Head of caudate nucleus (tissue), 42 donors: ENCODE measurements at places on chromosomes 11 and 22.

DNA sequence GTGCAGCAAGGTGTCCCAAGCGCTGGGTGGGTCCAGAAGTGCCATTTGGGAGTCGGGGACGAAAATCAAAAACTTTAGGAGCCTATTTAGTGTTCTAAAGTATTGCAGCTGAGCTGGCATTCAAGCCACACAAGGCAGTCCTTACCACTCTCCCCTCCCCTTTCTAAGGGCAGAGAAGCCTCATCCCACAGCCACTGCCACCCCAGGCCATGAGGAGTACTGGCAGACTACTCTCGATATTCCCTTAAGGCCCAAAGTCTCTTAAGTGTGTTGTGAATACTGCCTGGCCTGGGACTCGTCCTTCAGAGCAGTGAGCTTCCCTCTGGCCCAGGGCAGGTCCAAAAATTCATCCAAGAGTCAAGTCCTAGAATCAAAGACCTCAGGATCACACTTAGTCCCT, 7.8 kb downstream of the FANCF start:
- DNase-seq: no peak

DNA sequence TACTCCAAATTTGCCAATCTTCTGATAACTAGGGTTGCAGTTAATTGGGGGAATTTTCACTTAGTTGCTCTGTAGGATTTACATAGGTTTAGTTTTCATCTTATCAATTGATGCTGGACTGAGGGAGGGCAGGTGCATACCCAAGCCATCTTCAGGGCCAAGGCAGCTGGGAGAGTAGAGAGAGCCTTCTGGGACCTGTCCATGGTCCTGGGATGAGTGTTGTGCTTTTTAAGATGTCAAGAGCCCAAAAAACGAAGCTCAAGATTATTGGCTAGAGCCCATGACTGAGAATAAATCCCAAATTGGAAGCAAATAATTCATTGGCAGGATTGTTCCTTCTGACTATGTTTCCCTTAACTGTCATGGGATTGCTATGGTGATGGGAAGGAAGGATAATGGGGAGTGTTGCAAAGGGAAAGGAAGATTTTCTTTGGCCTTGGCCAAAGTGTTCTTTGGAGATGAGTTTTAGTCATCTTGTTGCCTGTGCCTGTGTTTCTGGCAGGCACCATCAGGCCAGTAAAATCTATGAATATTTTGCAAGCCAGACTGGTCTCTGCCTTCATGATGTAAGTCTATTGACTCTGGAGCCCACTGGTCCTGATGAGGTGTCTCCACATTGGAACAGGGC, 4.5 kb downstream of the SLC22A6 start:
- no peak for DNase-seq

- no peak for DNase-seq
These were observed 421.8 kb downstream of the ETS1 start for GRCh38 chr11:128165572-128165971.

DNA sequence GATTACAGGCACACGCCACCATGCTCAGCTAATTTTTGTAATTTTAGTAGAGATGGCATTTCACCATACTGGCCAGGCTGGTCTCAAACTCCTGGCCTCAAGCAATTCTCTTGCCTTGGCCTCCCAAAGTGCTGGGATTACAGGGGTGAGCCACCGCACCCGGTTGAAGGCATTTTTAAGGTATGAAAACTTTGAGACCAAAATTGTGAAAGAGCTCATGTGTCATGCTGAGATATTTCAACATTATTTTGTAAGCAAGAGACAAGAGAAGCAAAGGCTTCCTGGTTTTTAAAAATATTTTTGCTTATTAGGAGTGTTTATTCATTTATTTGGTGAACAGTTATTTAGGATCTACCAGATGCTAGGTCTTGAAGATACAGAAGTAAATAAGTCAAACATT, 6.8 kb downstream of the NHERF4 start:
- no peak for DNase-seq

DNA sequence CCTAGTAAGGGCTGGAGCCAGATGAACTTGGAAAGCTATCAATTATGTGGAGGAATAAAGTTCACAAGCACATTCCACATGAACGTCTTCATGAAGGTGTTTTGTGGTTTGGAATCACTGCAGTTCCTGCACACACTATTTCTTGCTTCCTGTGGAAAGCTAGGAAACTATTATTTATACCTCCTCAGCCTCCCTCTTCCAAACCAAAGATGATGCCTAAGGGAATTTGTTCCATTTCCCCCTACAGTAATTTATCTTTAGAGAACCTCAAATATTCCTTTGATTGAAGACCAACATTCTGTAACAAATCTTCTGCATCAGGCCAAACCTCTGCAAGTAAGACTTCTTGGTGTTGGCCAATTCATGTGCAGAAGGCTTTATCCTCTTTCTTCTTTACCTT, 115.8 kb upstream of the ARHGAP20 start:
- no peak for DNase-seq

- peak; percentile 32 for DNase-seq
These were observed 10.9 kb downstream of the TNNT3 start for GRCh38 chr11:1930462-1930830.

DNA sequence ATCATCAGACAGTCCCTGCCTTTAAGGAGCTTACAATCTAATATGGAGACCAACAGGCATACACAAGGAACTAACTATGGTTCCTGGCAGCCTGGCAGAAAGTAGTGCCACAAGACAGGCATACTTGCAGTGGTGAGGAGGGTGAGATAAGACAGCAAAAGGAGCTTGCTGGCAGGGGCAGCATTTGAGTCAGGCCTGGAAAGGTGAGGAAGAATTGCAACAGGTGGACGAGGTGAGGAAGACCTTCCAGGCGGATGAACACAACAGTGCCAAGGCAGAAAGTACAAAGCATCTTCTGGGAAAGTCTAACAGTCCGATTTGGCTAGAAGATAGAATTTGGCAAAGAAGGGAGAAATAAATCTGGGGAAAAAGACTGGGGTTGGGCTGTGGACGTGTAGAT, 4.3 kb downstream of the DNAL4 start:
- no peak for DNase-seq

- no peak for DNase-seq
These were observed 734 bp downstream of the C11orf58 start for GRCh38 chr11:16738947-16739815.

- DNase-seq: no peak
These were observed at the start of gene SLCO2B1 for GRCh38 chr11:75150879-75151278. SLCO2B1 (plus strand) TSS chr11:75151107; CDS start chr11:75151382, 275 bp downstream.

DNA sequence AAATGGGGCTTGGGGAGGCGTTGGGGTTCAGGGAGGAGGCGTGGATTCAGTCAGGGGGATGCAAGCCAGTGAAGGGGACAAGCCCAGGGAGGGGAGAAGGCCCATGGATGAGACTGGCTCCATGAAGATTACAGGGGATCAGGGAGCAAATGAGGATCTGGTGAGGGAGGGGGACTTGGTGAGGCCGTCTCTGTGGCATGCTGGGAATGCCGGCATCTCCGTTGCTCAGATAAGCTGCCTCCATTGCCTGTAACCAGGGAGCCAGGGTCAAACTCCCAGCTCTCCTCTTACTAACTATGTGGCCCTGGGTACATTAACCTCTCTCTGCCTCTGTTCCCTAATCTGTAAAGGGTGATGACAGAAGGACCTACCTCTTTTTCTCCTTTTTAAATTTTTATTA, 38.7 kb downstream of the TPBGL start:
- no peak for DNase-seq

DNA sequence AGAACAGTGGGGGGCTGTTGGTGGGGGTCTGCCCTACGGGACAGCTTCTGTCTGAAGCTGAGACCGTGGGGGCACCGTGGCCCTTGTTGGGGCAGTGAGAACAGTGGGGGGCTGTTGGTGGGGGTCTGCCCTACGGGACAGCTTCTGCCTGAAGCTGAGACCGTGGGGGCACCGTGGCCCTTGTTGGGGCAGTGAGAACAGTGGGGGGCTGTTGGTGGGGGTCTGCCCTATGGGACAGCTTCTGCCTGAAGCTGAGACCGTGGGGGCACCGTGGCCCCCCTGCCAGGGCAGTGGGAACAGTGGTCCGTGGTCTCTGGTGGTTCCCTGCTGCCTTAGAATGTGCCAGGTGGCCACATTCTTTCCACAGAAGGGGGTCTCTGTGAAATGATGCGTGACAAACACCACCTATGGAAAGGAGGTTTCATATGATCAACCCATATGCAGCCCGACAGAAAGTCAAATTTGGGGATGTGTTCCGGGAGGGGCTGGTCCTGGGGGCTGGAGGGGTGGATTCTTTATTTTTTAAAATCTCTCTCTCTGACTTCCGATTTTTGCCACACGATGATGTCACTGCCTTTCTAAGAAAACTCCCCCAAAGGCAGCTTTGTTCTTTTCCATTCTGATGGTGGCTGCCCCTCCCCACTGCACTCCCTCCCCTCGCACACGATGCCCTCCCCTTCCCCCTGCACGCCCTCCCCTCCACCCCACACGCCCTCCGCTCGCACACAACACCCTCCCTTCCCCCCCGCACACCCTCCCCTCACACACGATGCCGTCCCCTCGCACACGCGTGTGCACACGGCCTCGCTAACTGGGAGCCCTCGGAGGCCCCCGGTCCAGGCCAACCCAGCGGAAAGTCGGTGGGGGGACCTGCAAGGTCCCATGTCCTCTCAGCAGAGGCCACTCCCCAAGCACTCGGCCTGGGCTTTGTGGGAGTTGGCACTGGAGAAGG, 1186.5 kb downstream of the BRD1 start:
- DNase-seq: no peak

DNA sequence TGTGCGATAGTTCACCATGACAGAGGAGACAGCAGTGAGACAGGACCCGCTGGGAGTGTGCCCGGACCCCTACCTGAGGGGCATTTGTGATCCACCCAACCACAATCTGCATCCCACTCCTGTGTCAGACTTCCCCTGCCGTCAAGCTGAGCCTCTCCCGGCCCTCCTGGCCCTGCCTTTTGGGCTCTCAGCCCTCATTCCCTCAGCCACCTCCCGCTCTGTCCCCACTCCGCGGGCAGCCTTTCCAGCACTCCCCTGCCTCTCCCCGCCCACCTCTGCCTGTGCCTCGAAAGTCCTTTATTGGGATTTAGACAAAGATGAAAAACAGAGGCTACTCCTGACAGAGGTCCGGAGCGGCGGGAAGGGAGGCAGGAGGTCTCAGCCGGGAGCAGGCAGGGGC, 4.2 kb downstream of the NFAM1 start:
- DNase-seq: no peak

DNA sequence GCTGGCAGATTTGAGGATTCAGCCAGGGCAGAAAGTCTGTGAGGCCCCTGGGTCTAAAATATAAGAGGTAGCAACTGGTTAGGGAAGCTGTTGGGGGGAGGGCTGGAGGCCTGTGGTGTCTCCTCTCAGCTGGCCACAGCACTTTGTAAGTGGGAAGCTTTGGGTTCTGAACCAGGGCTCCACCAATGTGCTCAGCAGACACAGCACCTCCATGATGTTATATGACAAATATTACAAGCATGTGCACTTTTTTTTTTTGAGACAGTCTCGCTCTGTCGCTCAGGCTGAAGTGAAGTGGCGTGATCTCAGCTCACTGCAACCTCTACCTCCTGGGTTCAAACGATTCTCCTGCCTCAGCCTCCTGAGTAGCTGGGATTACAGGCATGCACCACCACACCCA, 8.0 kb downstream of the ARHGAP1 start:
- no peak for DNase-seq

DNA sequence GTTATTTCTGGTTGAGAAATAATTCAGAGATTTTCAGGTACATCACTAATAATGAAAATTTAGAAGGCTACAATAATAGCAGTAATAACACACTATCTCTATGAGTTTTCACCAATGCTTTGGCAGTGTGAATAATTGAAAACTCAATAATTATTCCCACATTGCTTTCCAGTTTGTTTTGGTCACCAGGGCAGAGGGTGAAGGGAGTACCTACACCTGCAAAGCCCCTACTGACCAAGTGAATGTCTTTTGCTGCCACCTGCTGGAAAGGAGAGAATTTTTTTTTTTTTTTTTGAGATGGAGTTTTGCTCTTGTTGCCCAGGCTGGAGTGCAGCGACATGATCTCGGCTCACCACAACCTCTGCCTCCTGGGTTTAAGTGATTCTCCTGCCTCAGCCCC, 3.2 kb downstream of the NELL1 start:
- no peak for DNase-seq

GRCh38 chr11:111194860-111195568, 50.5 kb upstream of the POU2AF2 start:
- no peak for DNase-seq

DNA sequence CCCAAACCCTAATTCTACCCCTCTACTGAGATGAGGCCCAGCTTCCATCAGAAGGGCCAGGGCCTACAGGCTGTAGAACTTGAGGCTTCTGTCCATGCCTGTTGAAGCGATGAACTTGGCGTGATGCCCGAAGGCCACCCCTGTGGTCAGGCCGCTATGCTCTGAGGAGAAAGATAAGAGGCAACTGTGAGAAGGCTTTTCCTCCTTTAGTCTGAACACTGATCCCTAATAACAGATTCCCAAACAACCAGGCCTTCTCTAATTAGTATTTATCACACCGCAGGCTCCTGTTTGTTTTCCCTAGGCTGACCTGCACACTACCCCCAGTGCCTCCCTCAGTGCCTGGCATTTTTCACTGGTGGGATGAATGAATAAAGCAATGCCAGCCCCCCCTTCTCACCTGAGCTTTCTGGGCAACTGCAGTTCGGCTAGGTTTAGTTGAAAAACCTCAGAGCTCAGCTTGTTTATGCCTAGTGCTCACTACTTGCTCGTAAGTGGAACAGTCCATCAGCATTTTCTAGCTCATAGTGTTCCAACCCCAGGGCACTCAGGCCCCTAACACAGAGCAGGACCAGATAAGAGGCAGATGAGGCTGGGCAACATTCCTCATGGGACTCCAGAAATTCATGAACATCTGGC, 15.2 kb downstream of the PRPF19 start:
- no peak for DNase-seq

DNA sequence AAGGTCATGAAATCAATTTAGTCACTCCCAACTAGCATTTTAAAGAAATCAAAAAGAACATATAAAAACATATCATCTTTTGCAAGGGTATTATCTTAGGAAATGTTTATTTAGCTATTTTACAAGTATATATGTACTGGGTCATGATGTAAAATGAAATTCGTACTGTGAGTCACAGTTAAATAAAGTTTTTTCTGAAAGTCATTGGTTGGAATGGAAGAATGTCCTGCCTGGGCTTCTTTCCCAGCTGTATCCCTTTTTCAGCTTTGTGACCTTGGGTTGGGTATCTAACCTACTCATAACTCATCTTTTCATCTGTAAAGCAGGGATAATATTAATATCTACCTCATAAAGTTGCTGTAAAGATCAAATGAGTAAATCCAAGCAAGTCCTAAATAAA, 15.7 kb downstream of the FDX1 start:
- no peak for DNase-seq

DNA sequence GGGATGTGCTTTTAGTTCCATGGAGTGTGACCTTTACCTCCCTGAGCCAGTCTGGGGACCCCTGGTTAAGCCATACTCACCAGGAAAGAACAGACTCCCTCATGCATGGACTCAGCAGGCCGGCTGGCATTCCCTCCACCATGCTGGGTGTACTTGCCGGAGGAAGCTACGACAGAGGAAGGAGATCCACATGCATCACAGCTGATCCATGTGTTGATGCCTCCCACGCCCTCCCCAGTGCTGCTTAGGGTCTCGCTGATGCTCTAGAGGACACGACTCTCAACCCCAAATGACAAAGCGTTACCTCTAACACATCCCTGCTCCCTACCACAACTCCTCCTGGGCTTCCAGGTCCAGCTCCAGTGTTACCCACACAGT, 39.8 kb downstream of the GAB4 start:
- DNase-seq: no peak

GRCh38 chr11:116225236-116225635, 547.6 kb downstream of the BUD13 start:
- peak; percentile 48 for DNase-seq
